Fibroblast of skin of scalp (primary cell): ENCODE measurements at places on chromosomes 6 and 20.

GRCh38 chr20:57126481-57127092 lies 139.9 kb downstream of the BMP7 start:
- no peak for DNase-seq

GRCh38 chr6:149111556-149112115 lies 205.9 kb upstream of the TAB2 start:
- no peak for DNase-seq

DNA sequence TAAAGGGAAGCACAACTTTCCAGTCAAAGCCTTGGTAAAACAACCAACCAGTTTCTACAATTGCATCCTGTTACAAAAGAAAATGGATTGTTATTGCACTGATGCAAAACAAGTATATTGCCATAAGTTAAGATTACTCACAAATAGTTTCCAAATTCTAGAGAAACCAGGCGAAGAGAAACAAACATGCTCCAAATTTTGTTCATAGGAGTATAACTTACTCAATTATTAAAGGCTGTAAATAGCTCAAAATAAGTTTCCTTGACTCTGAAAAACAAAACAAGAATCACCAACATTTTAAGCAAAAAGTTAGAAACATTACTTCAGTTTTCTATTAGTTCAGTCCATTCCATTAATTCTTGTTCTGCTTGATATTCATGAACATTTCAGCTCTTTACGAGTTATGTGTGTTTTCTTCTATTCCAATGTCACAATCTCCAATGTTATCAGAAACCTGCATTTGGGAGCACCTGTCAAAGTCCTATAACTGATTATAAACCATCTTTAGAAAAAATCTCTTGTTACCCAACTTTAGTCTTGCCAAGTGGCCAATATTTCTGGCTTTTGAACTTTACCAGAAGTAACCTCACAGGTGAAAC lies 137.9 kb upstream of the THBS2 start:
- DNase-seq: no peak

DNA sequence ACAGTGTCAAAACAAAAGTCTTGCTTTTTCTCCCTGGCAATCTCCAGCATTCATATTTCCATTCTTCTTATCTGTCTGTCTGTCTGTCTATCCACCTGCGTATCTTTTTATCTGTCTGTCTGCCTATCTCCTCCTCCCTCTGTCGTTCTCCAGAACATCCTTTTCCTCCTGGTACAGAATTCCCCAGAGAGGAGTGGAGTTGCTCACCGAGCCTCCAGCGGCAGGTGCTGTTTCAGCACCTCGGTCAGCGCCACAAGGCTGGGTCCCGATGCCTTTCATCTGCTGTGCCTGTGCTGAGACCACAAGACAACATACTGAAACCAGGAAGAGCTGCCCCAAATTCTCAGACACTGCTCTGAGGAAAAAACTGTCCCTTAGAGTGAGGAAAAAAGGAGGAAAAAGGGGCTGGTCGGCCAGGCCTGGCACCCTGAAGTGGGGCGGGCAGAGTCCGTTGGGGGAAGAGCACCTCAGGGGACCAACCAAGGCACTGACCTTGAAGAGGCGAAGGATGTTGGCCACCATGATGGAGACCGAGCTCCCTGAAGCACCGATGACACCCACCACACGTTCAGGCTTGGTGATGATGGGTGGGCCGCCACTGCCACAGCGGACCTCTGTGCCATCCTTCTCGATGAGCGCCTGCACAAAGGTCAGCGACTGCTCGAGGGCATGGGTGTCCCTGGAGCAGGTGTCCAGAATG lies 13.3 kb downstream of the GRM4 start:
- DNase-seq: peak; percentile 30

- DNase-seq: no peak
These were observed 293.9 kb downstream of the QKI start for GRCh38 chr6:163708466-163708865.

GRCh38 chr20:32336918-32337347 lies 21.2 kb upstream of the ASXL1 start:
- peak; percentile 49 for DNase-seq

DNA sequence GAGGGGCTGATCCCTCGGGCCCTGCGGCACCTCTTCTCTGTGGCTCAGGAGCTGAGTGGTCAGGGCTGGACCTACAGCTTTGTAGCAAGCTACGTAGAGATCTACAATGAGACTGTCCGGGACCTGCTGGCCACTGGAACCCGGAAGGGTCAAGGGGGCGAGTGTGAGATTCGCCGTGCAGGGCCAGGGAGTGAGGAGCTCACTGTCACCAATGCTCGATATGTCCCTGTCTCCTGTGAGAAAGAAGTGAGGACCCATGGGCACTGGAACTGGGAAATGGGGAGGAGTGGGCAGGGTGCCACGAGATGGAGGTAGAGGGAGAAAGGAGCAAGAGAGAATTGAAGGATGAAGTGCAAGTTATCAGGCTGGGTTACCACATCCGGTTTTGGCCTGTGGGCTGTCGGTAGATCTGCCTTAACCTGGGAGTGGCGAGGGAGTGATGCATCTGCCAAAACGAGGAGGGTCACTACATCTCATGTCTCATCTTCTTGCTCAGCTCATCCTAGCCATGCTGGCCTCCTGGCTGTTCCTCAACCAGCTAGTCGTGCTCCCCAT lies 5.4 kb upstream of the PHF1 start:
- DNase-seq: no peak

DNA sequence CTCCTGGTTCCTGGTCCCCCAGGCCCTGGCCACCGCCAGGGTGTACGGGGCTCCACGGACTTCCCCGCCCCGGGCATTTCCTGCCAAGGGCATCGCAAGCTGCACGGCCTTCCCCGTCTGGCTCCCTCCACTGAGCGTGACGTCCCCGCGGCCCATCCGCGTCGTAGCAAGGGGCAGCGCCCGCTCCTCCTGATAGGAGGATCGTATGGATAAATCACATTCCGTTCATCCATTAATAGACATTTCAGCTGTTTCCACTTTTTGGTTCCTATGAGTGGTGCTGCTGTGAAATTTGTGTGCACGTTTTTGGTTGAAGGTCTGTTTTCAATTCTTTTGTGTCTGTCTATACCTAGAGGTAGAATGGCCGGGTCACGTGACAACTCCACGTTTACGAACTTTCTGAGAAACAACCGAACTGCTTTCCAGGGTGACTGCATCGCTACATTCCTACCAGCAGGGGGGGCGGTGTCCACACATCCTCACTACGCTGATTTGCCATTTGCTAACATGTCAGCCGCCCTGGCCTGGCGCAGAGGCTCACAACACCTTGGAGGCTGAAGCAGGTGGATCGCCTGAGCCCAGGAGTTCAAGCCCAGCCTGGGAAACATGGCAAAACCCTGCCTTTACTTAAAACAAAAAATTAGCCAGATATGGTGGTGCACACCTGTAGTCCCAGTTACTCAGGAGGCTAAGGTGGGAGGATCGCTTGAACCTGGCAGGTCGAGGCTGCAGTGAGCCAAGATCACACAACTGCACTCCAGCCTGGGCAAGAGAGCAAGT lies 37.7 kb downstream of the KCNQ2 start:
- peak; percentile 63 for DNase-seq

DNA sequence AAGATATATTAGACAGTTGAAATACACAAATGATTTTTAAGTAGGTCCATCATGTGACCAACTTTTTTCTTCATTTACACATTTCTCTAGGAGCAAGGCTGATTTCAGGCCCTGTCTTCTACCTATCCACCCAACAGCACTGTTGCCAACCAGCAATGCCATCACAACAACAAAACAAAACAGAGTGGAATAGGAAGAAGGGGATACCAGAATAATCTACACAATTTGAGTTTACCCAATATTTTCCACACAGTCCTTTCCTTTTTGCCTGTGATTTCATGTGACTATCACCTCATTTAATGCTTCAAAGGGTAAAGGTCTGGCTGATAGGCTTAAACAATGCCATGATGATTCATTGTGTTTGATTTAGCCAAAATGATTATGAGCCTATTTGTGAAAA lies 94.9 kb downstream of the MTFR2 start:
- no peak for DNase-seq

DNA sequence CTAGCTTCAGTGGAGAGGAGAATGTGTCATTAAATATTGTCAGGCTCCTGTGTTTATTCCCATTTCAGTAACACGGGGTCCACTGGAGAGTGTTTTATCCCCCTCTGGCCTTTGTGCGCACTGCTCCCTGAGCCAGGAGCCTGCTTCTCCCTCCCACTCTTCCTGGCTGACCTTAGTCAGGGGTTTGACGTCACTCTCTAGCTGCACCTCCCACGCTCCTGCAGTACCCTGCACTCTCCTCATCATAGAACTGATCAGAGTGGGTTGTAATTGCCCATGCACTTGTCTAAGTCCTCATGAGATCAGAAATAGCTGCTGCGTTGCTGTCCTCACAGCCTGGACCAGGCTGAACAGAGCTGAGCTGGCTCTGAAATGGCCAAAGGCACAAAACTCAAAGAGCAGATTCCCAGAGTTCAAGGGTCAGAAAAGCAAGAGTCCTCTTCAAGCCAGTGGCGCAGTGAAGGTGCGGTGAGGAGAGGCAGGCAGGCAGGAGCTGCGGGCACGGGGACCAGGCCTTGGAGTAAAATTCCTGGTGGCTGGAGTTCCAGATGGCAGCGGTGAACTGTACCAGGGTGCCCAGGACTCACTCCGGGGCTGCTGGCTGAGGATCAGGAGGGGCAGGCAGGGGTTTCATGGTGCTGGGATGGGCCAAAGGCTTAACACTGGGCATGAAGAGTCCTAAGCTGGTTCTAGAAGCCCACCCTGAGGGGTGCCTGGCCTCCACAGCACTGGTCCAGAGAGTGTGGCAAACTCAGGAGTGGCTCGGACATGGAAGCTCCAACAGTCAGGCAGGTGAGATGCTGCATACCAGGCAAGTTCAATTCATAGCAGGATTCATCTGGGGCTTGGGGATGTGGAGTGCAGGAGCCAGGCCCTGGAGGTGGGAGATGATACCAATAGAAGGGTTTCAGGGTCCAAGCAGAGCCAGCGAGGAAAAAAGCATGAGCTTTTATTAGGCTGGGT lies 170.9 kb downstream of the SCP2D1 start:
- DNase-seq: no peak

GRCh38 chr6:89368107-89368506 lies 15.6 kb upstream of the UBE2J1 start:
- DNase-seq: peak; percentile 55

DNA sequence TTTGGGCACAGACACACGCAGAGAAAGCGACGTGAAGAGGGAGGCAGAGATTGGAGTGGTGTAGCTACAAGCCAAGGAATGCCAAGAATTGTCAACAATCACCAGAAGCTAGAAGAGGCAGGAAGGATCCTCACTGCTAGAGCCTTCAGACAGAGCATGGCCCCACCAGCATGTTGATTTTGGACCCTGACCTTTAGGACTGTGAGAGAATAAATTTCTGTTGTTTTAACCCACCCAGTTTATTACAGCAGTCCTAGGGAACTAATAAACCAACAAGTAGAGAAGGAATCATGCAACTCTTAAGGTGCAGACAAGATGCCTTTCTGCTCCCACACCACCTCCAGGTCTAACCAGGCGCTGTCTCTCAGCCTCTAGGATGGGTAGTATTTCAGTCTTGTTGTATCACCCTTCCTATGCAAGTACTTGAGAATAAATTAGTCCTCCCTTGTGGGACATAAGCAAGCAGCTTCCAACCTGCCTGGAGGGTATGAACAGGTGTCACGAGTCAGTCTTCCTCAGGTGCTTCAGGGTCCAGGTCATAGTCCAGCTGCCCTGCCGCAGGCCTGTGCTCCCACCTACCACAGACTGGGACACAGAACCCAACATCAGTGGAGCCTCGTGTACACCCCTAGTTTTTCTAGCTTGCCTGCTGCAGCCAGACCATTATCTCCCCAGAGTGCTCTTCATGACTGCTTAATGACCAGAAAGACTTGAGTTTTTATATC lies 46.4 kb upstream of the CCN2 start:
- DNase-seq: peak; percentile 35

GRCh38 chr6:32718879-32719278 lies 22.3 kb upstream of the HLA-DQA2 start:
- DNase-seq: no peak

DNA sequence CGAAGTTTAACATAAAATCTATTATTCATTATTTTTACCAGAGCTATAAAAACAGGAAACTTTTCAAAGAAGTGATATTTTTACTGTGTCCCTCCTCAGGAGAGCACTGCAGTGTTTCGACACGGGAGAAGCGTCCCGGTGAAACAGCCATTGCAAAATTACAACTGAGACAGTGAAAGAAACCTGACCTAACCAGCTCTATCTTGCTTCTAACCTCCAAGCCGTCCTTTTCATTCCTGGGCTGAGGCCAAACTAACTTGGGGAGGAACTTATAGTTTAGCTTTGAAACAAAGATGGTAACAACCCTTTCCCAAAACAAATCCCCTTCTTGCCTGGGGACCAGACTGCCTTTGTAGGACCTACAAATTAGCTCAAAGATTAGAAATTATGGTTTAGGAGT lies 79.2 kb downstream of the WDR27 start:
- DNase-seq: no peak

GRCh38 chr6:128240024-128240428 lies 280.4 kb downstream of the PTPRK start:
- DNase-seq: no peak

GRCh38 chr20:32278199-32278643 lies 770 bp downstream of the KIF3B start:
- DNase-seq: no peak

DNA sequence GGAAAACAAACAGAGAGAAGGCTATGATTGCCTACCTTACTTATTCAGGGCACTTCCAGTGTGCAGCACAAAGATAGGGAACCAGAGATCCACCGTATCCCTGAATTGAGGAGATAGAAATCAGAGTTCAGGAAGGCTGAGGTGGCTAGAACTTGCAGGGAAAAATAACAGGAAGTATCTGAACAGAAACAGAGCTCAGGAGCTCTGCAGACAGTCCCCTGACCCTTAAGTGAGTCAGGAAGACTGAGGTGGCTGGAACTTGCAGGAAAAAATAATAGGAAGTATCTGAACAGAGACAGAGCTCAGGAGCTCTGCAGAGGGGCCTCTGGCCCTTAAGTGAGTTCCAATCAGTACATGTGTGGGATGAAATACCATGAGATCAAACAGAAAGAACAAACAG lies 65.4 kb downstream of the RPRD1B start:
- no peak for DNase-seq

- DNase-seq: no peak
These were observed 39.5 kb downstream of the FAM110A start for GRCh38 chr20:872855-873520.

GRCh38 chr20:37329481-37330165 lies 16.3 kb upstream of the SRC start:
- DNase-seq: no peak

DNA sequence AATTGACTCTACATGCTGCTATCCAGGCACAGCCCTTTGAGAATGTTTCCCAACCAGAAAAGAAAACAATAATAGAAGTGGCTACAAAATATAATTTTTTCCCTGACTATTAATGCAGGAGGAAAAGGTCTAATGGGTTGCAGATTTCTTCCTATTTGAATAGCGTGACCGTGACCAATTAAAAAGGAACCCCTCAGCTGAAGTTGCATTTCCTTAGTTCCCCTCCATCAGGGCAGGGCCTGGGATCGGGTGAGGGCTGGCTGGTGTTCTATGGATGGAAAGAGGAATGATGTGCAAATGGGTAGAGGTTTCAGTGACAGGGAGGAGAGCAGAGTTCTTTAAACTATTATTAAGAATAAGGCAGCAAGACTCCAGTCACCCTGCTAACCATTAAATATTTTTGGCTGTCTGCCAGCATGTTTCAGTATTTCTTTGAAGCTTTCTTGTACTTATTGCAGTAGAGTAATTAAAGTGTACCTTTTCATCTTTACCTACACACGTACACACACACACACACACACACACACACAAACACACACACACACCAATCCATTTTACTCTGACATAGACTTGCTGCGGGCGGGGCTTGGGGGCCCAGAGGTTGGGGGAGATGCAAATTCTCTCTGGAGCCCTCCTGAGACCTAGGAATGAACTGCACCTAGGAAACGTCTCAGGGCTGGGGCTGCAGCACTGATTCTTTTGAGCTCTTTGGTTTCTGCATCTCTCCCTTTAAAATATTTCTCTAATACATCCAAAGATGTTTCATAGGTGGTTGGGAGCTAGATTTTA lies 154.8 kb upstream of the SLC35B3 start:
- no peak for DNase-seq
